IMR-90 (cell line): ENCODE measurements at places on chromosomes 4 and X. TPM values are rescaled to one million over a fixed set of nuclear protein-coding genes. Genes with fewer than 3 reads are reported as not detected.

GRCh38 chr4:5611750-5612149 is 96.6 kb downstream of the EVC2 start:
- no peaks in the 10 kb centered on the region for H3K27me3 ChIP-seq
- H3K27ac ChIP-seq: no peak overlapping the region
- peaks cover 47% of the 10 kb centered on the region for H3K36me3 ChIP-seq
- peaks cover 4% of the 10 kb centered on the region; the same call in 1 of the 2 replicates for H3K4me1 ChIP-seq
- no peak overlapping the region for H3K4me3 ChIP-seq

- no peak overlapping the region for H3K4me3 ChIP-seq
- H3K4me1 ChIP-seq: no peaks in the 10 kb centered on the region
- no peak overlapping the region for H3K27ac ChIP-seq
- H3K36me3 ChIP-seq: no peaks in the 10 kb centered on the region; the same call in 1 of the 2 replicates
These were observed 845 bp downstream of the ZAR1 start for GRCh38 chr4:48490680-48491513.

GRCh38 chrX:7314425-7314824 is 166.5 kb upstream of the PUDP start:
- no peak overlapping the region for H3K27ac ChIP-seq
- H3K4me3 ChIP-seq: no peak overlapping the region
- peaks cover 9% of the 10 kb centered on the region for H3K4me1 ChIP-seq
- no peaks in the 10 kb centered on the region for H3K27me3 ChIP-seq
- H3K36me3 ChIP-seq: no peaks in the 10 kb centered on the region
- DNase-seq: no peak

DNA sequence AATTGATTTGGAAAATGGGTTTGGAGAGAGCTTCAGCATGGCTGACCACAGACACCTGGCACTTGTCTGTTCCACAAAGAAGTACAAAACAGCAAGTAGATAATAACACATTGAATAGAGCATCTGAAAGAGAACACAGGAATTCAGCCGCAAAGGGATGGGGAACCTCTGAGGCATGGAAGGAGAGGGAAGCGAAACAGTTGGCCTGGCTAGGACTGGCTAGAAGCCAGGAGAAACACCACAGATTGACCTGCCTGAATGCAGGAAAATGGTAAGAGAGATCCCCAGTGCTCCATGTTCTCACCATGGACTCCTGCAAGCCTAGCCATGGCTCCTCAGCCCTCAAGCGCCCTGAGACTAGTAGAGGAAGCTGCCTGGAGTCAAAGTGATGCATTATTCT is 169.7 kb upstream of the SH3RF1 start:
- no peaks in the 10 kb centered on the region for H3K27me3 ChIP-seq
- H3K36me3 ChIP-seq: no peaks in the 10 kb centered on the region
- no peak overlapping the region for H3K27ac ChIP-seq
- no peak for DNase-seq

NDP gene
- total RNA-seq: 0.28 and 0.36 TPM in 2 replicates

CDS1 gene
- under 0.01 TPM in 1 of 2 replicates, not detected in the other for total RNA-seq
